Left ventricle myocardium superior (tissue), 1 donor: ENCODE measurements at places on chromosomes 1 and 21.

DNA sequence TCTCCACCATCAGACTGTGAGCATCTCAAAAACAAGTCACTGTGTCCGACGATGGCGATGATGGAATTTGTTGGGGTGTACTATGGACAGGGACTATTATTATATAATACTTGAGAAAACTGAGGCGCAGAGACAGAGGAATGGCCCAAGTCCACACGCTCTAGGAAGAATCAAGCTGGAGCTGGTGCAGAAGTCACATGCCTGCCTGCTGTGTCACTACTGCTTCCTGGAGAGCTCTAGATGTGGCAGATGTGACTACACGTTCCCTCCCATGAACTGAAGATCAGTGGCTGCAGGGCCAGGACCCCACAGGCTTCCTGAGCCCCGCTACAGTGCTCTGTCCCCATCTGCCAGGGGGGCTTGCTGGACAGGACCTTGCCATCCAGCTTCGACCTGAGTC, 56.9 kb downstream of the TRABD2B start:
- DNase-seq = no peak

GRCh38 chr1:48718116-48718630, 58.5 kb downstream of the BEND5 start:
- no peak for DNase-seq

DNA sequence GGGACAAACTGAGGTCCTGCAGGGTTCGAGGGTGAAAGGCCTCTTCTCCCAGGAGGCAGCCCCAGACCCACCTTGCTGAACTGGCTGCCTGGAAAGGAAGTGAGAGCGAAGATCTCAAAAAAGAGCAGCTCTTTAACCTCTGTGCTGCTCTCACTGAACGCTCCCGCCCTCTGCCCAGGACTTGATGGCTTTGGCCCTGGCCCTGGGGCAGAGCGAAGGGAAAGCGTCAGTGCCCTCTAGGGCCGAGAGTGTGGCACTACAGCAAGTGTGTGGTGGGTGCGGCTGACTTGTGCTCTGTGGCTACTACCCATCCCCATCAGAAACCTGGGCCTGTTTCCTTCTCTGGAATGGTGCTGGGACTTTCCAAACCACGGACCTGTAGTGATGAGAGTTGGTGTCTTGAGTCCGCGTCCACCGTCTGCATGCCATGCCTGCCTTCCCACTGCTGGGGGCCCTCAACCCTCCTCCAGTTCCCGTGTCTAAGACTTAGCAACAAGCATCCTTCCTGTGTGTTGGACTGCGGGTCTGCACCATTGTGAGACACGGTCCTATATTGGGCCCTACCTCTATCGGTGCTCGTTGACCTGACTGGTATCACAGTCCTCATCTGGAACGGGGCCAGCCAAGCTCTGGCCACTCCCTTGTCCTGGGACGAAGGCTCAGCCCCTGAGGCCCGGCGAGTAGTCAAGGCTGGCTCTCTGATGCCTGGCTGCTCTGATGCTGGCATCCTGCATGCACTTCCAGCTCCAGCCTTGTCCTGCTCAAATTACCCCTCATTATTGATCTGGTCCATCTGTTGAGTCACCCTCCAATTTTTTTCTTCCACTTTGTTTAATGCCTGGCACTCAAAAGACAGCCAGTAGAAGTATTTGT, 180.3 kb downstream of the DISC1 start:
- DNase-seq = peak; percentile 60

DNA sequence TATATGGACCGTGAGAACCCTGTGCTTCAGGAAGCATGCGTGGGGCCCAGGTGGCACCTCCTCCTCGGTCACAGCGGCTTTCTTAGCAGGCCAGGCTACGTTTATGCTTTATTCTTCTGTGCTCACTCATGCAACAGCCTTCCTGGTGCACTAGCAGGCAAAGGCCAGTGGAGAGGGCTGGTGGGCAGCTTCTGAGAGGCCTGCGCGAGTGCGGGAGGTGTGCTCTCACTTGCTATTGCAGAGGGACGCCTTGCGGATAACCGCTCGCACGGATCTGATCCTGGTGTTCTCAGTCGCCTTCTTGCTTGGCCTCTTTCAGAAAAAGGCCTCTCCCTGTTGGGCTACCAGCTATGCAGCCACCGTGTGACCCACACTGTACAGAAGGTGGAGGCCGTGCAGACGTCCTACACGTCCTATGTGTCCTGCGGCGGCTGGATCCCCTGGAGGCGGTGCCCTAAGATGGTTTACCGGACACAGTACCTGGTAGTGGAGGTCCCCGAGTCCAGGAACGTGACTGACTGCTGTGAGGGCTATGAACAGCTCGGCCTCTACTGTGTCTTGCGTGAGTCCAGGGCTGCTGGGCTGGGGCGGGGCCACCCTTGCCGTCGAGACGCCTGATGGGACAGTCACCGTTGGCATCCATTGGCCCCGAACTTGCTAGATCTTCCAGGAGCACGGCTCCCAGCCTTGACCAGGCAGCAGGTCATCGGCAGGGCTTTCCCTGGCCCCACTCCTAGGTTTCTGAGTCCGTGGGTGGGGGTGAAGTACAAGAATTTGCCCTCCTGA, 4.8 kb downstream of the UMODL1 start:
- DNase-seq = no peak
